CD8-positive, alpha-beta memory T cell (primary cell): ENCODE measurements at places on chromosomes 4 and X. TPM values are rescaled to one million over a fixed set of nuclear protein-coding genes. Genes with fewer than 3 reads are reported as not detected.

GRCh38 chr4:13546142-13546940 is 2.0 kb upstream of the NKX3-2 start:
- no peak overlapping the region for H3K27ac ChIP-seq
- H3K4me1 ChIP-seq, result peaks cover 29% of the 10 kb centered on the region
- no peaks in the 10 kb centered on the region for H3K36me3 ChIP-seq
- no peak overlapping the region for H3K4me3 ChIP-seq
- H3K27me3 ChIP-seq, result peaks cover 66% of the 10 kb centered on the region
- no peak for DNase-seq

- no peaks in the 10 kb centered on the region for H3K27me3 ChIP-seq
- H3K27ac ChIP-seq, result no peak overlapping the region
- no peak overlapping the region for H3K4me3 ChIP-seq
- H3K4me1 ChIP-seq, result no peaks in the 10 kb centered on the region
- DNase-seq, result no peak
Observed at GRCh38 chrX:138745196-138745595, 33.7 kb upstream of the FGF13 start.

- no peaks in the 10 kb centered on the region for H3K36me3 ChIP-seq
- H3K27ac ChIP-seq, result no peak overlapping the region
Observed at GRCh38 chrX:40446921-40447320, 133.8 kb upstream of the ATP6AP2 start.

DNA sequence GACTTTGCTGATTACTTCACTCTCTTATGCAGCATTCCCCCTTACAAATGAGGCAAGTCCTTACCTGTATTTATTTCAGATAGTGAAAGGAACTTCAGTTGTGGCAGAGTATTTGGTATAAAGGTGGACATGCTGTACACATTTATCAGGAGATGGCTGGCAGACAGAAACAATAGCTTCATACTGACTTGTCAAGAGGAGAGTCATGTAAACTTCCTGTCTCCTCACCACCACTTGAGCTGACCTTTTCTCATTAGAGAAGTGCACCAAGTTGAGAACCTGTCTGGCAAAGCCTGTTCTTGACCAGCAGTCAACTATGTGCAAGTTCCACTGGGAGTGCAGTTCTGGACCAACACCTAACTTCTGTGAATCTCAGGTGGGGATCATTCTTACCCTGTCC is 80.8 kb downstream of the LARP1B start:
- no peak overlapping the region for H3K4me3 ChIP-seq
- no peaks in the 10 kb centered on the region for H3K4me1 ChIP-seq
- DNase-seq, result no peak
- H3K36me3 ChIP-seq, result no peaks in the 10 kb centered on the region
- H3K27ac ChIP-seq, result no peak overlapping the region

GRCh38 chr4:143489106-143489505 is 24.4 kb upstream of the SMARCA5 start:
- H3K36me3 ChIP-seq, result no peaks in the 10 kb centered on the region
- no peak for DNase-seq
- H3K27ac ChIP-seq, result no peak overlapping the region
- no peaks in the 10 kb centered on the region for H3K27me3 ChIP-seq

DNA sequence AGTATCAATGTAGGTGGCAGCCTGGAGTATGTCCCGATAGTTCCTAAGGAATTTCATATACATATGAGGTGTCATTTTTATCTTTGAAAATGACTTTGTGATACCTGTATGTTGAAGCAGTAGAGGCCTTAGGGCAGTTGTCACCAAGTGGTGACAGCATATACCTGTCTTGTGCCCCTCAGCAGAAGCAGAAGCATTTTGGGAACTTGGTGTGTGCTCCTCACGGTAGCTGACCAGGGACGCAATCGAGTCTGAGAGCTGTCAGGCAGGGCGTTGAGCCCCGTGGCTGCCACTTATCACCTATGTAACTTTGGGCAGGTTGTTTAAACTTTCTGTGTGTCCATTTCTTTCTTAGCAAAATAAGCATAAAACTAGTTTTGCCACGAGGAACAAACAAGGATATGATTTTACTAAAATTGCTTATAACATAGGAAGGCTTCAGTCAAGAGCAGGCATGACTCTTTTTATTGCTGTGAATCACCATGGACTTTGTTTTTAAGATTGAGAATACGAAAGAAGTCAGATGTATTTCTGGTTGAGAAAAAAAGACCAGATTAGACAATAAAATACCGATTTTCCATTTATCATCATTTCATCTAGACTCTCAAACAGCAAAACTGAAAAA is 161.5 kb downstream of the CPE start:
- no peak overlapping the region for H3K4me3 ChIP-seq
- no peak for DNase-seq
- no peaks in the 10 kb centered on the region for H3K4me1 ChIP-seq
- H3K27ac ChIP-seq, result no peak overlapping the region
- H3K27me3 ChIP-seq, result no peaks in the 10 kb centered on the region

DNA sequence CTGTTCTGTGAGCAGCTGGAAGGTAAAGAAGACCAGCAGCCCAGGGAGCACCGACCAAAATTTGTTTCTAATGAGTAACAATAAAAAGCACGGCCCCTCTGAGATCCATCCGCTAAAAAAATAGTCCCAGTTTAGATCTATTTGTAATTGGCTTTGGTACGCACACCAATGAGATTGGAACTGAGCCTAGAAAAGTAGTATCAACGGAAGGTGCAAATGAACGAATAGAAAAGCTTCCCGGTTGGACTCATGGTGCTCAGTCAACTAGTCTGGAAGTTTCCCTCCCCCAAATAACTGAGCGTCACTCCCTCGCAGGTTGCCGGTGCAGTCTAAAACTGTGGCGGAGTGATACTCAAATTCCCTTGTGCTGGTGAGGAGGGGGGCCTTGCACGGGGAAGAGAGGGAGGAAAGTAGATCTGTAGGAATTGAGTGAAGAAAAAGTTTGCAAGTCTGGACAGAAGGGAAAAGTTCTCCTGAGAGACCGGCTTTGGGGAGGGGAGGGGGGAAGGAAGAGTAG is at the start of gene COL4A5:
TSS of gene COL4A5 (plus strand) at position 413 of the 517 bp plus-strand sequence. CDS start 288 bp downstream, outside the sequence.
- no peak for DNase-seq
- no peaks in the 10 kb centered on the region for H3K27me3 ChIP-seq
- H3K36me3 ChIP-seq, result no peaks in the 10 kb centered on the region
- no peak within 1 kb of the TSS for H3K4me3 ChIP-seq

- H3K27ac ChIP-seq, result no peak overlapping the region
- H3K27me3 ChIP-seq, result no peaks in the 10 kb centered on the region
- no peak for DNase-seq
- no peaks in the 10 kb centered on the region for H3K4me1 ChIP-seq
- H3K4me3 ChIP-seq, result no peak overlapping the region
Observed at GRCh38 chr4:123667991-123668390, 271.4 kb downstream of the SPRY1 start.

DNA sequence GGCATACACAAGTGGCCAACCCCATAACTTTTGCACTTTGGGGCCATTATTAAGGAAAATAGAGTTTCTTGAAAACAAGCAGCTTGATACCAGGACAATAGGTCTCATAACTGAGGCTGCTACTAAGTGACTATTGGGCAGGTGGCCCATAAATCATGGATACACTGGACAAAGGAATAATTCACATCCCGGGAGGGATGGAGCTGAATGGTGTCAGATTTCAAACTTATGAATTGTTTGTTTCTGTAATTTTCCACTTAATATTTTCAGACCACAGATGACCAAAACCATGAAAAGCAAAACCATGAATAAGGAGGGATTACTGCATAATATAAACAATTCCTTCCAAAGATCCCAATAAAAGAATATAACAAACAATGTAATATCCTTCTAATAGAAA is 114.4 kb downstream of the WDFY3 start:
- no peaks in the 10 kb centered on the region for H3K27me3 ChIP-seq
- no peak for DNase-seq
- no peak overlapping the region for H3K27ac ChIP-seq
- no peaks in the 10 kb centered on the region for H3K4me1 ChIP-seq

DNA sequence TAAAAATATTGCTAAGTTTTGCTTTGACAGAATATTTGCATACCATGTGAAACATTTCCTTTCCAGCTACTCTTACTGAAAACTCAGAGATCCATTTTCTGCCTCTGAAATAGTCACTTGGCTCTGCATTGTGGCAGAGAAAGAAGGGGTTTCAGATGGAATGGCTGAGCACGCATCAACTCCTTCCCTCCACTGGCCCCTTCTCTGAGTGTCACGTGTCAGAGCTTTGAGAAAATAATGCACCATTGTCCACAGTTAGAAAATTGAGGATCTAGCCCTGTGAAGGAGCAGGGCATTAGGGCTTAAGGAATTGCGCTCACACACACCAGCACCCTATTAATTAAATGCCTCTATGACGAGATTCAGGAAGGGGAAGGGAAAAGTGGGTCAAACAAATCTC is 78.8 kb upstream of the FAT4 start:
- H3K36me3 ChIP-seq, result no peaks in the 10 kb centered on the region
- no peak for DNase-seq
- H3K4me1 ChIP-seq, result no peaks in the 10 kb centered on the region

GRCh38 chr4:11525085-11525484 is 96.4 kb upstream of the HS3ST1 start:
- no peaks in the 10 kb centered on the region for H3K27me3 ChIP-seq
- no peaks in the 10 kb centered on the region for H3K4me1 ChIP-seq
- H3K27ac ChIP-seq, result no peak overlapping the region
- DNase-seq, result no peak

DNA sequence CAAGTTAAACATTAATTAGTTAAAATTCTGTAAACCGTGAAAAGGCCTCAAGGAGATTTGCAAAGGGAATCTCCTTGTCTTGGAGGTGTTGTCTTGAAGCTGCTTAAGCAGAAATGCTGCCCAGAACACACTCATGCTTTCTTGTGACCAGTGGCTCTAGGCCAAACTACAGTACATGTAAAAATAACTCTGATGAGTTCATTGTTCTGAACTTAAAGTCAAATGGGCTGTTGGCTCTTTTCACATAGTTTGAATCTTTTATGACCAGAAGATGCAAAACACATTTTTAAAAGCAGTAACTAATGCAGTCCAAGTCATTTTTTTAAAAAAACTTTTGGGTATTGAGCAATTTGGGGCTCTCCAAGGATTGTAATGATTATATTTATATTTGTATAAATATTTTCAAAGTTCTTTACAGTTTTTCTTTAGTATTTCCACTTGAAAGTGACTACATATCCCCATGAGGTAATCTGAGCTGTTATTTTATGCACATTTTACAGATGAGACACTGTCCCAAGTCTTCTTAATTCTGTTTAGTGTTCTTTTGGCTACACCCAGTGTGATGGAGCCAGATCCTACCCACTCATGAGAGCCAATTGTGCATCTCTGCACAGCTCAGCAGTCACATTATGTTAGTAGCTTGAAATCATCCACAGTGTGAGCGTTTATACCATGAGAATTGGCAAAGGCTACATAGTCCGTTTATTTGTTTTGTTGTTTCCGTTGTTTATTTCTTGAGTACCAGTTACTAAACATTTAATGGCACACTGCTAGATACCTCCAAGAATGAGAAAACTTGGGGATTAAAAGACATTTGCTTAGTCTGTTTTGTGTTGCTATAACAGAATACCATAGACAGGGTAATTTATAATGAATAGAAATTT is 112.8 kb upstream of the ATXN3L start:
- H3K4me3 ChIP-seq, result no peak overlapping the region
- H3K36me3 ChIP-seq, result no peaks in the 10 kb centered on the region
- DNase-seq, result no peak
- H3K27me3 ChIP-seq, result no peaks in the 10 kb centered on the region
- no peaks in the 10 kb centered on the region for H3K4me1 ChIP-seq

GRCh38 chr4:40949358-40950100 is 199.8 kb downstream of the NSUN7 start:
- H3K27me3 ChIP-seq, result no peaks in the 10 kb centered on the region
- H3K27ac ChIP-seq, result no peak overlapping the region
- no peak for DNase-seq
- H3K36me3 ChIP-seq, result no peaks in the 10 kb centered on the region
- H3K4me3 ChIP-seq, result no peak overlapping the region

DNA sequence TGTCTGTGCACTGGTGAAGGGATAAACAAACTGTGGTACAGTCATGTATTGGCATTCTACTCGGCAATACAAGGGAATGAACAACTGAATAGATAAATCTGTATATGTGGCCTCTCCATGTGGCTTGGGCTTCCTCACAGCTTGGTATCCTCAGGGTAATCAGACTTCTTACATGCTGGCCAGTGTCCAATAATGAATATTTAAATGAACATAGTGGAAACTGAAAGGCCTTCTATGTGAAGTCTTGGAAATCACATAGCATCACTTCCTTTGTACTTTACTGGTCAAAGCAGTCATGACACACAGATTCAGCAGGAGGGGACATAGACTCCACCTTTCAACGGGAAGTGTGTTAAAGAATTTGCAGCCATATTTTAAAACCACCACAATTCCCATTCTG is 33.4 kb upstream of the GPR101 start:
- no peaks in the 10 kb centered on the region for H3K27me3 ChIP-seq
- H3K4me1 ChIP-seq, result no peaks in the 10 kb centered on the region
- no peak overlapping the region for H3K4me3 ChIP-seq
- H3K36me3 ChIP-seq, result no peaks in the 10 kb centered on the region

DNA sequence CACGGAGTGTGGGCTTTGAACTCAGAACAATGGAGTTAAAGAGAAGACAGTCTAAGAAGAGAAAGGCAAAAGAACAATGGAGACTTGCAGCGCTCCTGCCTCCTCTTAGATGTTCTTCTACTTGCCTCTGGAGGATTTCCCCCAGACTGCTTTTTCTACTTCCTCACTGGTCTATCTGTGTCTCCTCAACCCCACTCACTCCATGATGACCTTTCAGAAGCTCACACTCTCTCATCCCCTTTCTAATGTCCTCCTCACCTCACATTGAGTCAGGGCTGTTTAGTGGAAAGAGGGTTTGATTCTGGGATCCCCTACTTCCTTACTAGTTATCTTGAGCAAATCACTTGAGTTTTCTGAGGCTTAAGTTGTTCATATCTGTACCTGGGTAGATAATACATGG is 12.2 kb upstream of the HERC6 start:
- no peaks in the 10 kb centered on the region for H3K36me3 ChIP-seq
- no peak overlapping the region for H3K27ac ChIP-seq
- no peaks in the 10 kb centered on the region for H3K27me3 ChIP-seq
- no peaks in the 10 kb centered on the region for H3K4me1 ChIP-seq
- no peak overlapping the region for H3K4me3 ChIP-seq
- DNase-seq, result no peak

Gene GIMD1
- not detected for total RNA-seq

Gene POU4F2
- not detected for total RNA-seq

Gene ATP2B3
- not detected for total RNA-seq

Gene IL2RG
- total RNA-seq, result 312 TPM

Gene XAGE1A
- total RNA-seq, result not detected

Gene AWAT2
- total RNA-seq, result not detected

Gene XK
- 0.27 TPM for total RNA-seq
